A673 (cell line): ENCODE measurements at places on chromosomes 11 and 22. TPM values are rescaled to one million over a fixed set of nuclear protein-coding genes. Genes with fewer than 3 reads are reported as not detected.
A peak's percentile ranks its signal among the peaks of the same experiment; 100 is the strongest.

CCDC82 gene
- total RNA-seq: 30.5 and 33.1 TPM in 2 replicates

GRCh38 chr22:30781271-30781875 lies 86.7 kb downstream of the OSBP2 start:
- DNase-seq: no peak
- H3K36me3 ChIP-seq: no peaks in the 10 kb centered on the region
- H3K27me3 ChIP-seq: no peaks in the 10 kb centered on the region
- H3K27ac ChIP-seq: no peak overlapping the region

GRCh38 chr11:98703779-98704556 lies 316.8 kb upstream of the CNTN5 start:
- no peaks in the 10 kb centered on the region for H3K27me3 ChIP-seq
- no peak overlapping the region for H3K4me3 ChIP-seq
- DNase-seq: no peak
- no peaks in the 10 kb centered on the region for H3K4me1 ChIP-seq
- H3K27ac ChIP-seq: no peak overlapping the region

DNA sequence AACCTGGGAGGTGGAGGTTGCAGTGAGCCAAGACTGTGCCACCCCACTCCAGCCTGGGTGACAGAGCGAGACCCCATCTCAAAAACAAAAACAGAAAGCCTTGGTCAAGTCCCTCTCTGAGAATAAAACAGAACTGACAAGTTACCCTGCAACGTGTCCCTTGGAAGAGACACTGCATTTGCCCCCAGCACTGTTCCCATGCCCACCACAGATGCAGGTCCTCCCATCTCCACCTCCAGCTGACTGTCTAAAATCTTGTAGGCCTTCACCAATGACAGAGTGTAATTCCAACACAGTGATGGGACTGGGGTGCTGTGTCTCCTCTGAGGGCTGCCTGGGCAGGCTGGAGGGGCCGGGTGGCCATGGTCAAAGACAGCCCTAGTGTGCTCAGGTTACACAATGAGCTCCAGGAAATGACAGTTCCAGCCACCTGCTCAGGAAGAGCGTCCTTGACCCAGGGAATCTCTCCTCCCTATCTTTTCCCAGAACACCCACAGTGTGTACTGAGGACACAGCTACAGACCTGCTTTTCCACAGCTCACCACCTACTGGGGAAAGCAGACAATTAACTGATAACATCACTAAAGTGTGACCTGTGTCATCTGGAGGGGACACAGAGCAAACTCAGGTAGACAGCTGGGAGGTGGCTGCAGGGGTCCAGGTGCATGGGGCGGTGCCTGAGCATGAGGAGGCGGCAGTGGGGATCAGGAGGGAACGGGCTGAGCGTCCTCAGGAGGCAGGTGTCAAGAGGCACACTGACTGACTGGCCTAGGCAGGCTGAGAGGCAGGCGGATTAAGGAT lies 56.4 kb downstream of the ARFGAP3 start:
- peaks cover 9% of the 10 kb centered on the region for H3K36me3 ChIP-seq
- no peak overlapping the region for H3K4me3 ChIP-seq
- no peaks in the 10 kb centered on the region for H3K27me3 ChIP-seq
- H3K4me1 ChIP-seq: no peaks in the 10 kb centered on the region

DNA sequence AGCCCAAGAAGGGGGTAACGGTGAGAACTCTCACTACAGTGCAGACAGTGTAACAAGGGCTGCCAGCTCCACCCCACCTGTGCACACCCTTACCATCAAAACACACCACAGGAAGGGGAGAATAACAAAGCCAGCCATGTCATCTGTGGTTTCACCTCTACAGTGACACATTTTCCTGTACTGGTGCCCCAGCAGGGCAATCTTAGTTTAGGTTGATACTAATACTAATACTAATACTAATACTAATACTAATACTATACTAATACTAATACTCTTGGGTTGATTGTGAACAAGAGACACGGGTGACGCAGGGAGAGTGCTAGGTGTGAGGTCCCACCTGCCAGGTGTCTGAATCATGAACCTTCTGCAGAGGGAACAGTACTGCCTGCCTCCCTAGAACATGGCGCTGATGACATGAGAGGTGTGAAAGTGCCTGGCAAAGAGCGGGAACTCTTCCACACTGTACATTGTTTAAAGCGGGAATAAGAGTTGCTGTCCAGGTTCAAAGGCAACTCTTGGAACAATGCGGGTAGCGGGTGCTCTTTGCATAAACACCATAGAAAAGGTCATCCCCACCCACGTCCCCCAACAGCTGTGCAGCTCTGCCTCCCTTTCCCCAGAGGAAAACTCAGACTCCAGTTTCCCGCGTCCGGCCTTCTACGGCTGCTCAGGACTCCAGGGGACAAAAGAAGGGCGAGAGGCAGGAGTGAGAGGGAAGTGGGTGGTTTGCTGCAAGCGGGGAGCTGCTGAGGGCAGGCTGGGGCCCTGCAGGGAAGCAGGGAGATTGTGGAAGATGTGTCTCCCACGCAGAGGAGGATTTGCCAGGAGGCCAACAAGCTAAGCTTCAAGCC lies 25.0 kb upstream of the TMPRSS4 start:
- no peak overlapping the region for H3K27ac ChIP-seq
- DNase-seq: no peak
- H3K4me3 ChIP-seq: no peak overlapping the region
- H3K27me3 ChIP-seq: peaks cover 26% of the 10 kb centered on the region

GRCh38 chr11:116420770-116421528 lies 351.8 kb downstream of the BUD13 start:
- DNase-seq: peak; percentile 35
- H3K27ac ChIP-seq: no peak overlapping the region
- H3K4me3 ChIP-seq: no peak overlapping the region
- H3K36me3 ChIP-seq: no peaks in the 10 kb centered on the region
- no peaks in the 10 kb centered on the region for H3K27me3 ChIP-seq

DNA sequence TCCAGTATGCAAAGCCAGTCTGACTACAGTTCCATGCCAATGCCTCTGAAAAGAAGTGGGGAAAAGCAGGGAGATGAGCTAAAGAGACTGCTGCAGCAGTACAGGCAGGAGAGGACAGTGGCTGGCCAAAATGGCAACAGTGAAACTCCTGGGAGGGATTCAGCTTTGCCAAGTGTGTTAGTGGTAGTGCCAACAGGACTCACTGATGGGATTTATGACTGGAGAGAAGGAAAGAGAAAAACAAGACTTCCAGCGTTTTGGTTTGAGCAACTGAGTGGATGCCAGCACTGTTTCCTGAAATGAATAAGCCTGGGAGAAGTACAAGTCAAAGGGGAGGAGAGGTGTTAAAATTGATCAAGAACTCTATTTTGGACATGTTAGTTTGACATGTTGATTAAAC lies 80.9 kb downstream of the PLEKHA7 start:
- H3K4me1 ChIP-seq: peaks cover 16% of the 10 kb centered on the region
- no peak overlapping the region for H3K4me3 ChIP-seq
- H3K36me3 ChIP-seq: no peaks in the 10 kb centered on the region
- no peak overlapping the region for H3K27ac ChIP-seq
- no peak for DNase-seq
